ENCODE measurements at places on chromosomes 1 and 21.

DNA sequence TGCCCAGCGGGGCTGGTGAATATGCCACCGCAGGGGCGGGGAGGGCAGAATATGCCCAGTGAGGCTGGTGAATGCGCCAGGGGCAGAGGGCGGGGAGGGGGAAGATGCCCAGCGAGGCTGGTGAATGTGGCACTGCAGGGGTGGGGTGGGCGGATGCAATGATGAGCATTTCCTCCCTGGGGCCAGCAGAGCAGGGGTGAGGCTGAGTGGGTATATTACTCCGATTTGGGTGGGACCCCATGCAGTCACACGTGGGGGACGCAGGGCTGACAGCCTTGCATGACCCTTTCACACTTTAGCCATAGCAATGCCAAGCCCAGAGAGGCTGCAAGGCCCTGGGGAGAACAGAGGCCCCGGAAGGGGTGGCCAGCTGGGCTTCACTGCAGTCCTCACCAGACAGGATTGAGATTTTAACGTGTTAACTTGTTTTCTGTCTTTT lies 9.3 kb upstream of the SLX9 start:
- peak; percentile 87 for DNase-seq
- no peaks in the 10 kb centered on the region for H3K27me3 ChIP-seq
- H3K36me3 ChIP-seq: peaks cover 29% of the 10 kb centered on the region
- peak overlapping the region; percentile 100 for H3K27ac ChIP-seq
- peaks cover 63% of the 10 kb centered on the region for H3K4me1 ChIP-seq
- H3K4me3 ChIP-seq: peak overlapping the region; percentile 65

DNA sequence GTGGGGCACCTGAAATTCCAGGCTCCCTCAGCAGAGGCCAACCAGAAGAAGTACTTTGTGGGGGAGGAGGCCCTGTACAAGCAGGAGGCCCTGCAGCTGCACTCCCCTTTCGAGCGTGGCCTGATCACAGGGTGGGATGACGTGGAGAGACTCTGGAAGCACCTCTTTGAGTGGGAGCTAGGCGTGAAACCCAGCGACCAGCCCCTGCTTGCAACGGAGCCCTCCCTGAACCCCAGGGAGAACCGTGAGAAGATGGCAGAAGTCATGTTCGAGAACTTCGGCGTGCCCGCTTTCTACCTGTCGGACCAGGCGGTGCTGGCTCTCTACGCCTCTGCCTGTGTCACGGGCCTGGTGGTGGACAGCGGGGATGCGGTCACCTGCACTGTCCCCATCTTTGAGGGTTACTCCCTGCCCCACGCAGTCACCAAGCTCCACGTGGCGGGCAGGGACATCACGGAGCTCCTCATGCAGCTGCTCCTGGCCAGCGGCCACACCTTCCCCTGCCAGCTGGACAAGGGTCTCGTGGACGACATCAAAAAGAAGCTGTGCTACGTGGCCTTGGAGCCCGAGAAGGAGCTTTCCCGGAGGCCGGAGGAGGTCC lies 634 bp downstream of the ACTRT2 start:
- H3K27ac ChIP-seq: no peak overlapping the region
- no peak overlapping the region for H3K4me3 ChIP-seq
- no peaks in the 10 kb centered on the region for H3K4me1 ChIP-seq
- DNase-seq: no peak
- H3K27me3 ChIP-seq: peaks cover 4% of the 10 kb centered on the region

- H3K4me3 ChIP-seq: no peak overlapping the region
- H3K4me1 ChIP-seq: no peaks in the 10 kb centered on the region
- no peak overlapping the region for H3K27ac ChIP-seq
- peaks cover 12% of the 10 kb centered on the region for H3K27me3 ChIP-seq
- H3K36me3 ChIP-seq: no peaks in the 10 kb centered on the region
Measured at GRCh38 chr1:47830021-47830420, 167.2 kb downstream of the TRABD2B start.

- DNase-seq: no peak
- no peak overlapping the region for H3K27ac ChIP-seq
- no peak overlapping the region for H3K4me3 ChIP-seq
- peaks cover 32% of the 10 kb centered on the region for H3K4me1 ChIP-seq
- no peaks in the 10 kb centered on the region for H3K27me3 ChIP-seq
- no peaks in the 10 kb centered on the region for H3K36me3 ChIP-seq
Measured at GRCh38 chr1:227791425-227792143, 23.9 kb upstream of the PRSS38 start.

GRCh38 chr1:25958465-25958864 lies 39.4 kb downstream of the PAFAH2 start:
- no peak for DNase-seq
- H3K4me1 ChIP-seq: no peaks in the 10 kb centered on the region
- no peaks in the 10 kb centered on the region for H3K27me3 ChIP-seq
- no peaks in the 10 kb centered on the region for H3K36me3 ChIP-seq
- no peak overlapping the region for H3K27ac ChIP-seq

DNA sequence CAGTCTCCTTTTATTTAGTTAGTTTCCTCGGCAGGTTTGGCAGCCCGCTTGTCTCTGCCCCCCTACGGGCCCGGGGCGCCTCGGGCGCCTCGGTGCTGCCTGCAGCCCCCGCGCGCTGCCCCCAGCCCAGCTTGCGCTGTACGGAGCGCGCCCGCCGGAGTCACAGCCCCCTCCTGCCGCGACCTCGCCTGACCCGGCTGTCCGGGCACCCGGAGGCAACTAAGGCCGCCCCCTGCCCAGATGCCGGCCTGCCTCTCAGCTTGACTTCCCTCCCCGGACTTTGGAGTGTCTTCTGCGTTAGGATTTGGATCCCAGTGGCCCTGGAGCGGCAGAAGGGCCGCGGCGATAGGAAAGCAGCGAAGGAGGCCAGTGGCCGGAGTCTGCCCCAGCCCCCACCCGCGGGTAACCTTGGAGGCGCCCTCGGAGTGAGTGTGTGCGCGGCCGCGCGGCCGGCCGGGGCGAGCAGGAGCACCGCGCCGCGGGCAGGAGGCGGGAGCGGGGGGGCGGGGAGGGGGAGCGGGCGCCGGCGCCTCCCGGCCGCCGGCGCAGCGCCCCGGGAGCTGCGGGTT lies 7.6 kb downstream of the CDKN2C start:
- peak overlapping the region; percentile 81 for H3K4me3 ChIP-seq
- no peaks in the 10 kb centered on the region for H3K27me3 ChIP-seq
- H3K4me1 ChIP-seq: peaks cover 53% of the 10 kb centered on the region
- peaks cover 17% of the 10 kb centered on the region for H3K36me3 ChIP-seq

DNA sequence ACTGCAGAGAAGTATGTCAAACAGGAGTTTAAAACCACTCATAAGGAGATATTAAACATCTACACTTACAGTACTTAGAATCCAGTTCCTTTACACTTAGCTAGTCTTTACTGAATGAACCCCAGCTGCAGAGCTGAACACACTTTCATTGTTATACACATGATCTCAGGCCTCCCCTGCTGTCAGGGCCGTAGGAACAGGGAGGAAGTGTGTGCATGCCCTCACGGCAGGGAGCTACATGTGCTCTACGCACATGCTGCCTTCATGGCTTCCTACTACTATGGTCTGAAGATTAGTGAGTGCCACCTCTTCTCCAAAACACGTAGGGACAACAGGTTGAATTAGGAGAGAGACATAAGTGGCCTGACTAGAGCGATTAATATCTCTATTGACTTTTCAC lies 191.5 kb downstream of the SIPA1L2 start:
- peak; percentile 88 for DNase-seq
- no peaks in the 10 kb centered on the region for H3K36me3 ChIP-seq
- no peaks in the 10 kb centered on the region for H3K27me3 ChIP-seq
- H3K4me1 ChIP-seq: peaks cover 34% of the 10 kb centered on the region

DNA sequence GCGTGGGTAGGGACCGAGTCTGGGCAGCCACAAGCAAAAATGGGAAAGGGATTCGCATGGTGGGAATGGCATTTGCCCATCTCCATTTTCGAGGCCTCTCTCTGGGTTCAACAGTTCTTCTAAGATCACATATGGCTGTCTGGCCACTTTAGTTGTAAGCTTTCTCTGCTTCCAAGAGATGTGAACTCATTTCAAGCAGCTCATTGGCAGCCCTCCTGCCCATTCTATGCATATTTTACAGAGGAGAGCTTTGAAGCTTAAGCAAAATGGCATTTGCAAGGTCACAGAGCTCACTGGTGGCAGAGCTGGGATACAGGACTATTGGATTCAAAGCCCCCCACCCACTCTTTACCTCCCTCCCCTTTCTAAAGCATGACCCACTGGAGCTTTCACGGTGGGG lies 93.7 kb downstream of the HHIPL2 start:
- DNase-seq: no peak
- peaks cover 3% of the 10 kb centered on the region for H3K27me3 ChIP-seq
- H3K27ac ChIP-seq: no peak overlapping the region
- peaks cover 5% of the 10 kb centered on the region for H3K4me1 ChIP-seq
- H3K36me3 ChIP-seq: no peaks in the 10 kb centered on the region

DNA sequence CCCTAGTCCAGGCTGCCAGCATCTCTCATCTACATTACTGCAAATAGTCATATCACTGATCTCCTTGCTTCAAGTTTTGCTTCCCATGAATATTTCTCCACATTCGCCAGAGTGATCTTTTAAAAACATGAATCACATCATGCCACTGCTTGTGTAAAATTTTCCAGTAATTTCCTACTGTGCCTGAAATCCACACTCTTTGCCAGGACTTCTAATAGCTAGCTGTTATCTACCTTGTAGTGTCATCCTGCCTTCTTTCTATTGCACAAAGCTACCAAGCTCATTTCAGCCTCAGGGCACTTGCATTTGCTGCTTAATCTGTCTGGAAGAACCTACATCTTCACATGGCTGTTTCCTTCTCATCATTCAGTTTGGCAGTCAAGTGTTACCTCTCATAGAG lies 33.9 kb upstream of the ZNF362 start:
- no peak overlapping the region for H3K4me3 ChIP-seq
- H3K36me3 ChIP-seq: no peaks in the 10 kb centered on the region
- no peak for DNase-seq
- no peaks in the 10 kb centered on the region for H3K27me3 ChIP-seq
- no peaks in the 10 kb centered on the region for H3K4me1 ChIP-seq

DNA sequence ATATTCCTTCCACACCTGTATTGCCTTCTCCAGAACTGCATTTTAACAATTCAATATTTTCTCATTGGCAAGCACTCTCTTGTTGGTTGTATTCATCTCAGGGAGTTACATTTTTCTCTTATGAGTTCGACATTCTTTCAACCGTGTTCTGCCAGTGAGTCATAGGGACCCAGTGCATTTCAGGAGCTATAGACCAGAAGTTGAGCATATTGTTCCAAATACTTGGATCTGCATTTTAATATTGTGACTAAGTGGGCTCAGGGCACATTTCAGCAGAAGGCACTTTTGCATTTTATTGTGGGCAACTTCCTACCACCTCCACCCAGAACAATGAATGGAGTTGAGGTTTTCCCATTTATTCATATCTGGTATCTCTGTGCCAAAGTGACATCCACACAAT lies 132.8 kb downstream of the TNFSF18 start:
- no peaks in the 10 kb centered on the region for H3K27me3 ChIP-seq
- no peaks in the 10 kb centered on the region for H3K36me3 ChIP-seq
- DNase-seq: peak; percentile 58
- H3K4me1 ChIP-seq: peaks cover 15% of the 10 kb centered on the region

DNA sequence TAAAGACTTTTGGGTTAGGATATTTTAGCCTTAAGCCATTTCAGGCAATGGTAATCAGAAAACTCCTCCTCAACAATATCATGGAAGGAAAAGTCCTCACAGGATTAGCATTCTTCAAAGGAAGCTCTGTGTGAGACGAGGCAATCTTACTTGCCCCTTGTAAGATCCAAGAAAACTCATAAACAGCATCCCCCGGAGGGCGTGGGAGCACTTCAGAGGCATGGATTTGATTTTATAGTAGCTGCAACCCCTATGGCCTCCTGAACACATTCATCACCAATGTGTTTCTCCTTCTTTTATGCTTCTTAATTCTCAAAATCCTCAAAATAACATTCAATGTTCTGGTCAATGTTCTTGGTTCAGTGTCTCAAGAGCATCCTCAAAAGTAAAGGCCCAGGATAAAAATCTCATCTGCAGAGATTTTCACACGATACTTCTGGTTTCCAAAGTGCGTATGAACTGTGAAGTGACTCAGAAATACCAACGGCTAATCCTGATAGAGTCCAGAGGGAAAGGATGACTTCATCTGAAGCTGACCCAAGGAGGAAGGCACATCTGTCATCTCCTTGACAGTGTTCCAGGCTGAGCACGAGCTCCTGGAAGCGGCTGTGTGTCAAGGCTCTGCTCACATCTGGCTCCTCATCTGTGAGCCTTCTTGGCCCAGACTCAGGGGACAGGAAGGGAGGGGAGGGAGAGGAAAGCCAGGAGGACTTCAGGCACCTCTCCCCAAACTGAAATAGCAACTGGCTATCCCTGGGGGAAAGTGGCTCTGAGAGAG lies 49.3 kb upstream of the PSEN2 start:
- no peaks in the 10 kb centered on the region for H3K36me3 ChIP-seq
- no peaks in the 10 kb centered on the region for H3K4me1 ChIP-seq
- DNase-seq: no peak
- no peak overlapping the region for H3K4me3 ChIP-seq

- no peak overlapping the region for H3K27ac ChIP-seq
- DNase-seq: peak; percentile 75
- no peaks in the 10 kb centered on the region for H3K27me3 ChIP-seq
- H3K4me3 ChIP-seq: peak overlapping the region; percentile 76
- H3K4me1 ChIP-seq: peaks cover 21% of the 10 kb centered on the region
Measured at GRCh38 chr1:226064816-226065248, 2.3 kb downstream of the H3-3A start.

DNA sequence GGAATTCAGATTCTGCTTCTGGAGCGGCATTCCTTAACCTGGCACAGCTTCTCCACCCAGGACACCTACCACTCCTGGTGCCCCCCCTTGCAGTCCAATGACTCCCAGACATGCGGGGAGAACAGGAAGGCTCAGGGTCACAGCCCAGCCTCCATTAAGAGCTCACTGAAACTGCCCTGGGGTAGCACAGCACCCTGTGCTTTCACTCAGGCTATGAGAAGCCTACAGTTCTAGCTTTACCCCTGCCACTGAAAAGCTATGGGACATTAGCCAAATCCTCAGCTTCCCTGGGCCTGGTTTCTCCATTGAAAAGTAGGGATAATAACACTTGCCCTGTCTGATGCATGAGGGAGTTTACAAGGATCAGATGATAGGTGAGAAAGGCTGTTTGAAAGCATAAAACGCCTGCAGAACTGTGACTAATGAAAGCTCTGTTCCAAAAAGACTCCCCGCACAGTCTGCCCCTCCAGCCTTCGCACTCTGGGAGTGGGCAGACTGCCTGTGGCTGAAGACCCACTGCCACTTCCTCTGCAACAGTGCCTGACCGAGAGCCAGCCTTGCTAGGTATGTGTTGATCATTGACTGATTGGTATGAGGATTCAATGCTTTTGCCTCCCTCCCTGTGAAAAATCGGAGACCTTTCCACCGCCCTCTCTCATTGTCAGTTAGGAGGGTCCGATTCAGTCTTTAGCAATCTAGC lies 2.7 kb upstream of the CLDN19 start:
- H3K27me3 ChIP-seq: no peaks in the 10 kb centered on the region
- DNase-seq: no peak
- H3K27ac ChIP-seq: no peak overlapping the region
- H3K4me1 ChIP-seq: peaks cover 11% of the 10 kb centered on the region
- H3K36me3 ChIP-seq: peaks cover 18% of the 10 kb centered on the region

- H3K27me3 ChIP-seq: no peaks in the 10 kb centered on the region
- no peaks in the 10 kb centered on the region for H3K36me3 ChIP-seq
- peak; percentile 16 for DNase-seq
- no peak overlapping the region for H3K4me3 ChIP-seq
- peak overlapping the region; percentile 71 for H3K27ac ChIP-seq
Measured at GRCh38 chr1:120178799-120179756, 2.8 kb upstream of the SEC22B start.

Measured in A673 (cell line).